ENCODE measurements at places on chromosomes 3 and 15.

GRCh38 chr3:56962206-56962605 is 98.3 kb upstream of the SPATA12 start:
- DNase-seq = no peak

DNA sequence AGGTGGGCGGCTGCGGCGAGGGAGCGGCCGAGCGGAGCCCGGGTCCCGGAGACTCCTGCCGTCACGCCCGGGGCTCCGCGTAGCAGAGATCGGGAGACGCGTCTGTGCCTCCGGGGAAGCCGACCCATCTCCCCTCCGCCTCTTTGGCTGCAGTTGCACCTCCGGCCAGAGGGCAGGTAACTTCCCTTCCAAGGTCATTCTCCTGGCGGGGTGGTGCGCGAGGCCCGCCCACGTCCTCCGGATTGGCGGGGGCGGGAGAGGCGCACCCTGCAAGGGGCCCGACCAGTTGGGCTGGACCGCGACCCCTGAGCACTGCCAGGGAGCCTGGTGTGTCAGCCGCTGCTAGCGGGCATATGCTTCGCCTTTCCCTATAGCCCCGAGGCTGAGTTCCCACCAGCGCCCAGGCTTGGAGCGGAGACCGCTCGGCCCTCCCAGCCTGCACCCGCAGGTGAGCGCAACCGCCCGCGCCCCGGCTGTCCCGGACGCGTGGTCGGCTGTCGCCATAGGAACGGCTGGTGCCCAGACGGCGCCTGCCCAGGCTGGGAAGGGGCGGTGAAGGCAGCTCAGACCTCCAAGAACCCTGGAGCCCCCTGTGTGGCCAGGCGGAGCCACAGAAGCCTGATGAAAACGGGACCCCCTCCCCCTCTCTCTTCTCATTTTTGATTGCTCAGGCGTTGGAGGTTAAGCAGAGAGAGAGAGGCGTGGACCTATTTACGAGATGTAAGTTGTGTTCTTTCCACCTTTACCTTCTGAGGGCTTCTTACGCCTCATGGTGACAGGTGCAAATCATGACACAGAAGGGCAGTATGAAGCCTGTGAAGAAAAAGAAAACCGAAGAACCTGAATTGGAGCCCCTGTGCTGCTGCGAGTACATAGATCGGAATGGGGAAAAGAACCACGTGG is 453 bp downstream of the ZDHHC23 start:
- DNase-seq = peak; percentile 32

- peak; percentile 38 for DNase-seq
These were observed 499.8 kb downstream of the FOXP1 start for GRCh38 chr3:71083726-71084131.

- DNase-seq = no peak
These were observed 24.4 kb downstream of the ADCY5 start for GRCh38 chr3:123424321-123424998.

DNA sequence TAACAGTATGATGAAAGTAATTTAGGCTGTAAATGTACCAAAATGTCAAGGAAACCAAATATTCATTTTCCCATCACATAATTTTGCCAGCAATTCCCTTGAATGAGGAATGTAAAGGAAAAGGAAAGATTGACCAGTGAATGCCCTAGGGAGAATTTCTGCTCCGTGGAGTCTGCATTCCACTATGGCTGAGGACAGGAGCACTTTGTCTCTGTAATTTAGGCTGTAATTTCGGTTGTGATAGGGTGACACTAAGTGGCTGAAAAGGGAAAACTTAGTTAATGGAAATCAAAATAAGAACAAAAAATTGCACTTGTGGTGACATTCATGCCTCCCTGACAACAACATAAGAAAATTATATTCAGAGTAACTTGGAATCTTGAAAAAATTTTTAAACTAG is 8.3 kb upstream of the TMEM207 start:
- no peak for DNase-seq

DNA sequence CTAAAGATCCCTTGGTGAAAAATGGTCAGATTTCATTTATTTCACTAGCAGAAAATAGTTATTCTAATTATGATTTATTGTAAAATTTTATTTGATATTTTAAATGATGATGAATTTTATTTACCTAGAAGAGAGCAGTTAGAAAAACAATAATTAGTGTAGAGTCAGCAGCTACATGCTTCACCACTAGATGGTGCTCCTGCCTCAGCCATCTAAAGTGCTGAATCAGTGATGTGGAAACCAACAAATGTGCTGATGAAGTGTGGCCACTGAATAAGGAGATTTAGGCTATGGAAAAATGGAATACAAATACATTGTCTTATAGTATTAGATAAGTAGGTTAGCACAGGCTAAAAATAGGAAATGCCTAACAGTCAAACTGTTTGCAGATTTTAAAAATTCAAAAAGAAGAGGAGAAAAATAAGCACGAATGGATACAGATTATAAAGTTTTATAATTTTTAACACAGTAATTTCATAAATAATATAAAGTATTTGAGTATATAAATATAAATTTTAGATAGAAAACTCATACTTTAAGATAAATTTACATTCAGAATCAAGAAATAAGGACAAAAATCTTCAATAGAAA is 109.8 kb downstream of the PPP2R3A start:
- peak; percentile 61 for DNase-seq

GRCh38 chr3:111069974-111070771 is 1.4 kb upstream of the NECTIN3 start:
- no peak for DNase-seq

GRCh38 chr3:102174832-102175374 is 259.9 kb upstream of the ZPLD1 start:
- no peak for DNase-seq

- DNase-seq = peak; percentile 50
These were observed 23.2 kb upstream of the IP6K2 start for GRCh38 chr3:48739955-48740823.

GRCh38 chr3:183638101-183638852 is 2.9 kb downstream of the KLHL24 start:
- no peak for DNase-seq

- DNase-seq = no peak
These were observed 182.6 kb upstream of the ROPN1 start for GRCh38 chr3:124174476-124174875.

GRCh38 chr3:58868097-58868779 is 181.6 kb downstream of the CFAP20DC start:
- no peak for DNase-seq
